Right renal pelvis (tissue), 4 donors: ENCODE measurements at places on chromosomes 1 and 21.

GRCh38 chr1:209076688-209077087, 506.8 kb upstream of the CAMK1G start:
- DNase-seq, result no peak

DNA sequence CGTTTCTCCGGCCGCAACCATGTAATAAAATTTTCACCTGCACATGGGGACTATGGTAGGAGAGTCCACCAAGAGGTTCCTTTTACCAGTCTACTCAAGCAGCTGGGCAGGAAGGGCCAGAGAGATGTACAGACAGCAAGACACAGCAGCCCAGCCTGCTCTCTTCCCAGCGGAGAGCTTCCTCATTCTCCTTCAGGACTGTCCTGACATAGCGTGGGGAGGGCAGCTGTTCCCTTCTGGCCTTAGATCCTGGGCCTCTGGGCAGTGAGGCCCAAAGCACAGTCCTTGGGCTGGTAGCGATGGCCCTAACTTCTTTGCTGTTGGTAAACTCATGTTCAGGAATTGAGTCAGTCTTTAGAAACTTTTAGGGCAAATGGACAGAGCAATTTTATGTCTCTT, 89.1 kb downstream of the BCAR3 start:
- no peak for DNase-seq

DNA sequence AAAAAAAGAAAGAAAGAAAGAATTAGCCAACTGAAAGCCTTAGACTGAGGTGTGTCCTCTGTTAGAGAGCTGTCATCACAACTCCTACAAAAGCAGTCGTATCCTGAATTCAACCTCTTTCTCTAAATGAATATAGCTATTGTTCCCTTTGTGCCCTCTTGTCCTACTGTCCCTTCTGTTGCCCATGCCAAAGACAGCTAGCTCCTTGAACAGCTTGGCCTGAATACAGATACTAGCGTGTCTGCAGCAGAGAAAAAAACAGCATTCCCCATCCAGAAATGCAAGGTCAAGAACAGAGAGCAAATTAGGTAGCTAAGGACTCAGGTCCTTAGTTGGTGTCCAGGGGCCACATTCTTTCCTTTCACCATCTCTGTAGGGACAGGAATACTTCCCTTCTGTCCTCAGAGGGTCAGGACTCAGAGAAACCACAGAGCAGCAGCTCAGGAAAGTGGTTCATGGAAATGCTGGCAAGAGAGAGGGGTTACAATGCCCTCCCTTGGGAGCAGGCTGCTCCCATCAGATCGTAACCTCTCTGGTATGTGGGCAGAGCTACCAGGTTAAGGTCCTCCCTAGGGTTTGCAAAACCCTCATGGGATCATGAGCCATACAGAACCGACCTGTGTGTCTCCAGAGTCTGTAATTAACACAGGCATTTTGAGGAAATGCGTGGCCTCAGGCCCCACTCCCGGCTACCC, 1.8 kb upstream of the ZBTB48 start:
- DNase-seq, result no peak

- peak; percentile 57 for DNase-seq
Observed at GRCh38 chr21:44510508-44511218, 29.3 kb downstream of the KRTAP10-1 start.

GRCh38 chr21:42106425-42106824, 35.3 kb downstream of the UMODL1 start:
- no peak for DNase-seq
